Progenitor cell of endocrine pancreas (in vitro differentiated cells): ENCODE measurements at places on chromosomes 6 and 20.
A peak's percentile ranks its signal among the peaks of the same experiment; 100 is the strongest.

GRCh38 chr6:28771401-28772267, 152.2 kb downstream of the TRIM27 start:
- DNase-seq, result no peak

DNA sequence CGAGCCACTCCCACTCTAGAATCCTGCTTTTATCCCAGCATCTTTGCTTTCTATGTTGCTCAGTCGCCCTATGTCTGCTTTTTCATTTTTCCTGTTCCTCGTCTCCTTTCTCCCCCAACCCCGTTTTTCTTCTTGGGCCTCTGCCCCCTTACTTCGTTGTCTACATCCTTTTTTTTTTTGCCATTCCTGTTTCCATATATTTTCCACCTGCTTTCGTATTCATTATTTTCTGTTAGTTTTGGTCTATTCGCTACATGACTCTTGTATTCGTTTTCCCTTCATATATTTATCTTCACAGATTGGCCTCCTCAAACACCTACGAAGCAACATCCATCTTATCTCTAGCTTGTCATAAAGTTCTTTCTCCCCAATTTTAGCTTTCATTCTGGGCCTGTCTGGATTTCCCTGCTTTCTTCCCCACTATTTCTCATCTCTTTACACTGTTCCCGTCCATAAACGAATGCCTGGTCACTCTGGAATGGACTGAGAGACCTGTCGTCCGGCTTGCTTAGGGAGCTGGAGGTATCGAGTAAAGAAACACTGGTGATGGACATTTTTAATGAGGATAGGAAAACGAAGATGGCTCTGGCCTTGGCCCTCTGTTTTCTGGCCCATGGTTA, 915 bp downstream of the PRRC2A start:
- no peak for DNase-seq

GRCh38 chr20:1673424-1673823, 15.8 kb upstream of the SIRPG start:
- DNase-seq, result no peak

DNA sequence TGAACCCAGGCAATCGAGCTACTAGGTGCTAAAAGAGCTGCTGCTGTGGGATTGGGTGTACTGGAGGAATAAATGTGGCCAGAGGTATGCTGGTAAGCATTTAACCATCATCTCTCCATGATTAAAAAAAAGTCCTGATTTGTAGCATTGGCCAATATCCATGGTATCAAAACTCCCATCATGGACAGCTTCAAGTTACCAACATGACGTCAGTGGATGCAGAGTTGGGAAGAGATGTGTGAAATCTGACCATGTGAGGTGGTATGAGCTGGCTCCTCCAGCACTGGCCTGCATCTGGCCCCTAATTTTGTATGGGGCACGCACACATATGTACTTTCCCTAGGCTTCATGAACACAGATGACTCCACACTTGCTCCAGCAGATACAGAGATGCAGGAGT, 11.7 kb downstream of the BPIFB4 start:
- no peak for DNase-seq

DNA sequence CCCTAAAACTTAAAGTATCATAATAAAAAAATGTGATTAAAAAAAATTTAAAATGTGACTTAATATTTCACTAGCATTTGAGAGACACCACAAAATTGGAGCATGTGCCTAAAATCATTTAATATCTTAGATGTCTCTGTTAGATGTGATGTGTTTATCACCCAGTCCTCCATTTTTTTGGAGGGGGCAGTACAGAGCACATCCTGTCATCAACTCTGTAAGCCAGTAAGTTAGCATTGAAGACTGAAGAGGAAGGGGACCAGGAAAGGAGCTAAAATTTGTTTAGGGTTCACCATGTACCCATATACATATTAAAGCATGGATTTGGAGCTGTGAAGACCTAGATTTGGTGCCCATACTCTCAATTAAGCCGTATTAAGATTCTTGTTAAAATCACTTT, 30.7 kb upstream of the ADIG start:
- DNase-seq, result no peak

GRCh38 chr6:87700397-87701343, 1.4 kb downstream of the AKIRIN2 start:
- peak; percentile 21 for DNase-seq

DNA sequence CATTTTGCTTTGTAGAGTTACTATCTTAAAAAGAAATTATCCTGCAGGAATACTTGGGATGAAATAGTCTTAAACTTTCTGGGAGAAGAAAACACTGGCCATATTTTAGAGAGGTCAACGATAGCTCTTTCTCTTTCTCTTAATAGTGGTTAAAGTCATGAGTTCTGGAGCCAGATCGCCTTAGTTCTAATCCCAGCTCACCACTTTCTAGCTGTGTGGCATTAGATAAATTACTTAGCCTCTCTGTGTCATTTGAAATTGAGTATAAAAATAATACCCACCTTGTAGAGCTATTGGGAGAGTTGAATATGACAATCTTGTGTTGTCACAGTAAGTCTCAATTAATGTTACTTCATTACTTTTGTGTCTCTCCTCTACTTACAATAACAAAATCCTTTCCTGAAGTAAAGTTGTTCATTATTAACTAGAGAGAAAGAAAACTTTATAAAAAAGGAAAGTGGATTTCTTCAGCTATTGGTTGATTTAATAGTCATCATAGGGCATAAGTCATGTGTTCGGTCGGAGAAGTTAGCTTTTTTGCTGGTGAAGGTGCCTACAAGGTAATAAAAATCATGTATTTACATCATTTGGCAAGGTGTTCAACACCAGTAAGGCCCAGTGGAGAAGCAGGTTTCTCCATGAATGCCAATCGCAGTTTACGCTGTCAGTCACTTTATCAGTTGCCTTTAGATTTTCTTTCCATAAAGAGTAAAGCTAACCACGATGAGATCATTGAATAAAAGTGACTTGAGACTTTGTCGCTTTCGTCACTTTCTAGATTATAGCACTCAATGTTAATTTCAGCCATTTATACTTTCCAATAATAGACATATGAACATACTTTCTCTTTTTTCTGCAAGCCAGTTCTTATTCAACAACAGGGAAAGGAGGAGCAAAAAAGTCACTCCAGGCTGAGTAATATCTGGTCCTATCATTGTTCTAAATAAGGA, 2.0 kb downstream of the NEDD9 start:
- DNase-seq, result no peak

- DNase-seq, result peak; percentile 16
These were observed 271.5 kb downstream of the FOXA2 start for GRCh38 chr20:22312744-22313346.

DNA sequence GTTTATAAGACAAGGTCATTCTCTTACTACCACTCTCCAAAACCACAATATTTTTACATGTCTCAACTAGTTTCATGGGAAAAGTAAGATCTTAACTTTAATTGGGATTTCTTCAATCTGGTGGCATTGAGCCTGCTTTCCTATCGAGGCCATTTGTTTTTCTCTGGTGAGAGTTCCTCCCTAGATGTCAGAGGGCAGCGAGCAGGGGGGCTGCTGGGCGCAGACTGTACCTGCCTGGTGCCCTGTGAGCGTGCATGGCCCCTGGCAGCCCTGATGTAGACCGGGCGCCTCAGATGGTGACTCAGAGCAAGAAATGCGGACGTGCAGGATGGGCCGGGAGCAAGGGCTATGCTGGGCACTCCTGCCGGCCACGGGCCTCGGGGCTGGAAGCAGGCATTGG, 27.2 kb downstream of the ERMARD start:
- DNase-seq, result no peak

- DNase-seq, result no peak
These were observed 227.9 kb downstream of the PREX1 start for GRCh38 chr20:48599748-48600469.

GRCh38 chr6:133551847-133552341, 310.7 kb downstream of the EYA4 start:
- DNase-seq, result no peak

GRCh38 chr20:14142964-14143627, 147.8 kb downstream of the MACROD2 start:
- DNase-seq, result no peak

DNA sequence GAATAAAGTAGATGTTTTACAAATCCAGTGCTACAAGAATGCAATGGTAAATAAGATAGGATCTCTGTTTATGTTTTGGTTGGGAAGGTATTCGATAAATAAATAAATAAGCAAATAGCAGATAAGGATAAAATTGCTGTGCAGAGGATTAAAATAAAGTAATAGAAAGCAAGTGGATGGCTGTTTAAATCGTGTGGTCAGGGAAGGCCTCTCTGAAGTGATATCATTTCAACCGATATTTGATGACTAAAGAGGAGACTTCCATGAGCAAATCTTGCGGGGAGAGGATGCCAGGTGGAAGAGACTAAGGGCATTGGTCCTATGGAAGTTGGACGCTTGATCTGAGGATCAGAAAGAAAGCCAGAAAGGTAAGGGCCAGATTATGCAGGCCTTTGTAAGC, 92.0 kb upstream of the CCN2 start:
- DNase-seq, result no peak

- no peak for DNase-seq
These were observed 60.4 kb upstream of the EDN3 start for GRCh38 chr20:59240006-59240405.

DNA sequence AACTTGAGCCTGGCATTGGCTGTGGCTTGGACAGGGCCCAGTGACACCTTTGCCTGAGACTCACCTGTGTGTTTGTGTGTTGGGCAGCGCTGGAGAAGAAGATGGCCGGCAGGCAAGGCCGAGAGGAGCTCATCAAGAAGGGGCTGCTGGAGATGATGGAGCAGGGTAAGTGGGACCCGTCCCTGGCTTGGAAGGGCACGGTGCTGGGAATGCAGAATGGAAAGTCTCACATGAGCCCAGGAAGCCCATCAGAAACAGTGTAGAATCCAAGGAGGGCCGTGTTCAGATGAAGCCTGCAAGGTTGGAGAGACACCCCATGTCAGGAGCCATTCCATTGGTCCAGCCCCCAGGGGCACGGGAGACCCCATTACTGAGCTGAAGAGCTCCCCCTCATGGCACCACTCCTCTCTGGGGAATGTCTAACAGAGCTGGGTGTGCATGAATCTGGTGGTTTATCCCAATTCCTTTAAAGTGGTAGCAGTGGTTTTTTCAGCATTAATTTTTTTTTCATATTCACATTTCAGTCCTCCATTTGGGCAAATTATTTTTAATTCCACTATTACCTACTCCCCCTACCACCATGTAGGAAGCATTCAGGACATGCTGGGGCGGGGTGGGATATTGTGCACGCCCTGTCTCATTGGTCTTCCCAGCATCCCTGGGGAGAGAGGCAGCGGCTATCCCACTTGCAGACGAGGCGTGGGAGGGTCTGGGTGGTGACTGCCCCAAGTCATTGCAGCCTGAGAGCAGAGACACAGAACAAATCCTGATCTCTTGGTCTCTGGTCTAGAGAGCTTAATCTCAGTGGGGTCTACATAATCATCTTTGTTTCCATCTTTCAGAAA, 143.6 kb downstream of the PHACTR3 start:
- no peak for DNase-seq

DNA sequence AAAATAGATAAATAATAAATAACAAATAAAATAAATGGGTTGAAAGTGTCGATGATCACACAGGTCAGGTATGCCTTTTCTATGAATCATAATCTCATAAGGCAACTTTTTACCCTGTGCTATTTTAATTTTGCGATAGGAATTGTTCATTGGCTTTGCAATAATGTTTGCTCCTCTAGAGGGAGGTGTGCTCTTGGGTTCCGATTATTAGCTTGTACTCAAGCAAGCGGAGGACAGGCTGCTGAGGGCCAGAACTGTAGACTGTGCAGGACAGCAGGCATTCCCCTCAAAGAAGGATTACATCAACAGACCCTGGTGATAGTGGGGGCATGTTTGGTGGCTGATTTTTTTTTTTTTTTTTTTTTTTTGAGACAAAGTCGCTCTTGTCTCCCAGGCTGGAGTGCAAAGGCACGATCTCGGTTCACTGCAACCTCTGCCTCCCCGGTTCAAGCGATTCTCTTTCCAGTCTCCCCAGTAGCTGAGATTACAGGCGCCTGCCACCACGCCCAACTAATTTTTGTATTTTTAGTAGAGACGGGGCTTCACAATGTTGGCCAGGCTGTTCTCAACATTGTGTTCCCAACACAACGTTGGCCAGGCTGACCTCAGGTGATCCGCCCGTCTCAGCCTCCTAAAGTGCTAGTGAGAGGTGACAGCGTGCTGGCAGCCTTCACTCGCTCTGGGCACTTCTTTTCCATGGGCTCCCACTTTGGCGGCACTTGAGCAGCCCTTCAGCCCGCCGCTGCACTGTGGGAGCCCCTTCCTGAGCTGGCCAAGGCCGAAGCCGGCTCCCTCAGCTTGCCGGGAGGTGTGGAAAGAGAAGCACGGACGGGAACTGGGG, 35.6 kb downstream of the RIOK1 start:
- DNase-seq, result no peak

GRCh38 chr6:87832025-87832825, 130.2 kb upstream of the AKIRIN2 start:
- DNase-seq, result no peak

GRCh38 chr6:25777031-25777430, 22.5 kb downstream of the SLC17A4 start:
- no peak for DNase-seq

DNA sequence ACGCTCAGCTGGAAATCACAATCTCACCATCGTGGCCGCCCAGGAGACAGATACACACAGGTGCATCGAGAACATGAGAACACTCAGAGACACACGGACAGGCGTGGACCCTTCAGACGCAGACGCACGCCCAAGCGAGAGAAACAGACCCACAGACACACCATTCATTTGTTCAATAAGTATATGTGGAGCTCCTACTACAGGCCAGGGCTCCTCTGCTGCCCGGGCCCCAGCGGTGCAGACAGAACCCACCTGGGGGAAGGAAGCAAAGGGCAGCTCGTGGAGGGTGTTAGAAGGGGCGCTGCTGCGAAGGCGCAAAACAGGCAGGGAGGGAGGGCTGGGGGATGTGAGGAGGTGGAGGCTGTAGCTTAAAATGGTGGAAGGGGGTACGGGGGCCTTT, 39.2 kb downstream of the SRC start:
- no peak for DNase-seq

- no peak for DNase-seq
These were observed 7.7 kb downstream of the TREML2 start for GRCh38 chr6:41193171-41193734.

- no peak for DNase-seq
These were observed 424.6 kb upstream of the PTCHD4 start for GRCh38 chr6:48535582-48536009.

DNA sequence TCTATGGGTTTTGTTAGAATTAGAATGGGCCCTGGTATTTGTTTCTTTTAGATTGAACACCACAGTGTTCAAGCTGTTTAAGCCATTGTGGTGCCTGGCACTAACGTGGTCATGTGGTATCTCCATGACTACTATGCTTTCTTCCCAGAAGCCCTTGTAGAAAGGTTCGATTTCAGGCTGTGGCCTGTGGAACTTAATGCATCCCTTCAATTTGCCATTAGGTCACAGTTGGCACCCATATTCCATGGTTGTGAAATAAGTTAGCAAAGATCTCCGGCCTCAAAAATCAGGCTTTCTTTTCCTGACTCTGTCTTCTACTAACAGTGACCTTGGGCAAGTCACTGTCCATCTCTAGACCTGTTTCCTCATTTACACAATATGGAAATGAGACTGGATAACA, 31.3 kb upstream of the AAR2 start:
- DNase-seq, result no peak

- DNase-seq, result no peak
These were observed 7.9 kb downstream of the UBR2 start for GRCh38 chr6:42571611-42572342.
